ENCODE measurements at places on chromosomes 16 and 17.

DNA sequence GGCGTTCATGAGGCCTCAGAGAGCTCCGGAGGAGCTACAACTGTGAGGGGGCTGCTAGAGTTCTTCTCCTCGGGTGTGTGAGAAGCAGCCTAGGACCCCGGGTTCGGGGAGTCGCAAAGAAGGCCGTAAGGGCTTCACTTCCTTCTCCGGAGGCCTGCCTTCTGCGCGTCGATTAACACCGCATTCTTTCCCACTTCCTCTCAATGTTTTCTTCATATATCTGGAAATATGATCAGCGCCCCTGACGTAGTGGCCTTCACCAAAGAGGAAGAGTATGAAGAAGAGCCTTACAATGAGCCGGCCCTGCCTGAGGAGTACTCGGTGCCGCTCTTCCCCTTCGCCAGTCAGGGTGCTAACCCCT is 449 bp downstream of the SMCR8 start:
- DNase-seq = no peak

GRCh38 chr16:71637398-71637797 is 11.4 kb downstream of the MARVELD3 start:
- no peak for DNase-seq

- DNase-seq = no peak
Measured at GRCh38 chr17:951325-952132, 28.0 kb downstream of the NXN start.

DNA sequence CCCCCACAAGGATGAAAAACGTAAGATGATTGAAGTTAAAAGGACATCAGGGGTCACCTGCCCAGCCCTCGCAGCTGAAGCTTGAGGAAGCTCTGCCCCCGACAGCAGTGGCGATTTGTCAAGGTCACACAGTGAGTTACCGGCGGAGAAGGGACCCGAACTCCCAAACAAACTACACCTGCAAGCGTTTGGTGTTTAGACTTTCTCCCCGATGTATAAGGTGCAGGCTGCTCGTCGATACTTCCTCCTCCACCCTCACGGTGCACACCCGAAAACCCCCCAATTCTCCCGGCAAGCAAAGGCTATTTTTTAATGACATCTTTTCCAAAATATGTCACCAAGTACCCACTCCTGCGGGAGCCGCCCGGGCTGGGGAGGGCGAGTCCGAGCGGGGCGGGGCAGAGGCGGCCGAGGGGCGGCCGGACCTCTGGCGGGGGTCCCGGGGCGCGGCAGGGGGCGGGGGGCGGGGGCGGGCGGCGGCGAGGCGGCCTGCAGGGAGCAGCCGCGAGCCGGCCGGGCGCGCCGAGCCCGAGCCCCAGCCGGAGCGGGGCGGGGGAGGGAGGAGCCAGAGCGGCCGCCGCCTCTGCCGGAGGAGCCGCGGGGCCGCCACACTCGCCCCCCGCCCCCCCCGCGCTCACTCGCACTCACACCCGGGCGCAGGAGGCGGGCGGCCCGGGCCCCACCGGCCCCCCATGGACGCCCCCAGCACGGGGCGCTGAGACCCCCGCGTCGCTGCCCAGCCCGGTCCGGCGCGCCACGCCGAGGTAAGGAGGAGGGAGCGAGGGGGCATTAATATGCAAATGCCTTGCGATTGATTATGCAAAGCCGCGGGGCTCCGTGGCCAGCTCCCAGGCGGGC is at the start of gene THRA:
Gene THRA, plus strand, starts transcription at position 637 of the 858 bp plus-strand sequence. CDS start 11,524 bp downstream, outside the sequence.
- peak; percentile 38 for DNase-seq

GRCh38 chr17:67168496-67168895 is 76.5 kb downstream of the HELZ start:
- no peak for DNase-seq

DNA sequence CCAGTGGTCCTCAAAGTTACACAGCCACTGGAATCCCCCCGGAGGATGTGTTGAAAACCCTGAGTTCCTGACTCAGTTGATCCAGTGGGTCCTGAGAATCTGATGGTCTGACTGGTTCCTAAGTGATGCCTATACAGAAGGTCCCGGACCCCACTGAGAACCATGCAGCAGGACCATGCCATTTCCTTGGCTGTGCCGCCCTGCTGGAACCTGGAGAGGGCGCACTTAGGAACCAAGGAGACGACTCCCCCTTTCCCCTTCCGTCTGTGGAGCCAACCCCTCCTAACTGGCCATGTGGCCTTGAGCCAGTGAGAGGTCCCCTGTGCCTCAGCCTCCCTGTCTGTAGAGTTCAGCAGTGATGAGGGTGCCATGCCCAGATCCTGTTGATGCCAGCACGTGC is 22.0 kb downstream of the C16orf74 start:
- no peak for DNase-seq

DNA sequence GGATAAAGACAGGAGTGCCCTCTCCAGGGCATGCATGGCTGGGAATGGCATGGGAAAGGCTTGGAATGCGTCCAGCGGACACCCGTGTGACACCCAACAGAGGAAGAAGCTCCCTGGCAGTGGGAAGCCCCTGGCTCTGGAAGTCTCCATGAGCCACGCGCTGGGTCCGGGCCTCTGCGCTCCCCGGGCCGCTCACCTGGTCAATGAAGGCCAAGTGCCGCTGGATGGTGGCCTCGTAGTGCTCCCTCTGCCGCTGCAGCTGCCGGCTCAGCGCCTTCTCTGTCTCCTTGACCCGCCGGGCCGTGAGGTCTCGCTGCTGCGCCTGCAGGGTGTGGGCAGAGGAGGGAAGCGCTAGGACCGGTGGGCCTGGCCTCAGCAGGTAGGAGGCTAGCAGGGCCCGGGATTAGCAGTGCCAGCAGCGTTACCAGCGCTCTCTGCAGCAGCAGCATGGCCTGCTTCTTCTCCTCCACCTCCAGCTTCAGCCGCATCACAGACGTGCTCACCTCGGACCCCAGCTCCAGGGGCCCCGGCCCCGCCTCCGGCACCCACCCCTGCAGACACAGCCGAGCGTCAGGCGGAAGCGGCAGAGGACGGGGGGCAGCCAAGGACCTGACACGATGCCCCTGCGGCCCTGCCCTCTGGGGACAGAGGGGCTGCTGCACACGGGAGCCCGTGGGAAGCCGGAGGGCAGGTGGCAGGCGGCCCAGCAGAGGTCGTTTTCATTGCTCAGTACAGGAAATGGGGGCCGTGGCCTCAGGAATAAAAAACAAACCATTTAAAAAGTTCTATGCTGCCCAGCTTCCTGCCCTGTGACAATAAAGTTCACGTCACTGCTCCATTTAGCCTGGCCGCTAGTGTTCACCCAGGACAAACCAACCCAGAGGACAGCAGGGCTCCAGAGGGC is 26.0 kb downstream of the CEP131 start:
- DNase-seq = no peak

GRCh38 chr17:43576563-43577229 is 30.6 kb upstream of the ETV4 start:
- peak; percentile 17 for DNase-seq

GRCh38 chr16:56870276-56870888 is 5.4 kb downstream of the SLC12A3 start:
- DNase-seq = no peak

- DNase-seq = no peak
Measured at GRCh38 chr17:68036304-68037147, 991 bp downstream of the KPNA2 start.

DNA sequence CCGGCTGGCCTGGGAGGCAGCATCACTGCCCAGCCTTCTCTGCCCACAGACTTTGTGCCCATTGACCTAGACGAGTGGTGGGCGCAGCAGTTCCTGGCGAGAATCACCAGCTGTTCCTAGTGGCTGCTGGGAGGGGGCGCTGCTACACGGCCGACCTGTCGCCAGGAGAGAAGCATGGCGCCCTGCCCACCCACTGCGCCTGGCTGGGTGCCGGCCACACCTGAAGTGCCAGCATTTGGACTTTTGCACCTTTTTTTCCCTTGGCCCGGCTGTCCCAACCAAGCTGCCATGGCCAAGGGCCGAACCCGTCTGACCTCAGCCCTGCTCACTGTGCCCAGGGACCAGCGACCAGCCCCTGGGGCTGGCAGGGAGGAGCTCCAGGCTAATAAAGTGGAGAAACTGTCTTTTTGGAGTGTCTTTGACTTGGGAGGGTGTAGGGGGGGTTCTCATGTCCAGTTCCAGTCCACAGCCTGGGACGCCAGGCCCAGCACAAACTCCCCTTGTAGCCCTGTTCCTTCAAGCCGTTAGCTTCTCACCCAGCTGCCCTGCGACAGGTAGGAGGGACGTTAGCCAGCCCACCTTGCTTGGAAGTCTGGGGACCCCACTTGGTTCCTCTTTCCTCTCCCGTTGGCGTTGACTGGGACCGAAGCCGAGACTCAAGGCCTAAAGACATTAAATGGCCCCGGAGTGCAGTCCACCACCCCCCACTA is 939 bp upstream of the WDR90 start:
- no peak for DNase-seq

DNA sequence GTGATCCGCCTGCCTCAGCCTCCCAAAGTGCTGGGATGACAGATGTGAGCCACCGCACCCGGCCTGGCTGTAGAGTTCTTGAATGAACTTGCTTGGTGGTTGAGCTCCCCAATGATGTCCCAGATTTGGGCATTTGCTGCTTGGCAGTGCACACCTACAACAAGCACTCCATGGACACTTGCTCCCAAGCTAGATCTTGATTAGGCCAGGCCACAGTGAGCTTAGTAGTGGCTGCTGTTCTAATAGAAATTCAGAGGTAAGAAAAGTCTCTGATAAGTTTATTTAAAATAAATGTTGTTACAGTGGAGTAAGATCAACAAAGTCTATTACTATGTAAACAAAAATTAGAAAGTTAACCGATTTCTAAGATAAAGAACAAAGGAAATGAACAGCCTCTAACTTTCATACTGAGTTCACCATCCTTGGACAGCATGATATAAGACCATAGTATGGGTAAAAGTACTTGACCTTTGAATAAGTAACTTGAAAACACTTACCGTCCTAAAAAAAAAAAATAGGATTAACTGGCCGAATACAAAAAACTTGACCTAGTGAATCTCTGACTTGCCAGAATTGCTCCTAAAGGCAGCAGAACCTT is 951 bp downstream of the TMED6 start:
- DNase-seq = no peak

GRCh38 chr17:67376415-67376736 is 705 bp upstream of the PITPNC1 start:
- DNase-seq = no peak

- no peak for DNase-seq
Measured at GRCh38 chr16:83785455-83785854, 22.3 kb upstream of the HSBP1 start.

DNA sequence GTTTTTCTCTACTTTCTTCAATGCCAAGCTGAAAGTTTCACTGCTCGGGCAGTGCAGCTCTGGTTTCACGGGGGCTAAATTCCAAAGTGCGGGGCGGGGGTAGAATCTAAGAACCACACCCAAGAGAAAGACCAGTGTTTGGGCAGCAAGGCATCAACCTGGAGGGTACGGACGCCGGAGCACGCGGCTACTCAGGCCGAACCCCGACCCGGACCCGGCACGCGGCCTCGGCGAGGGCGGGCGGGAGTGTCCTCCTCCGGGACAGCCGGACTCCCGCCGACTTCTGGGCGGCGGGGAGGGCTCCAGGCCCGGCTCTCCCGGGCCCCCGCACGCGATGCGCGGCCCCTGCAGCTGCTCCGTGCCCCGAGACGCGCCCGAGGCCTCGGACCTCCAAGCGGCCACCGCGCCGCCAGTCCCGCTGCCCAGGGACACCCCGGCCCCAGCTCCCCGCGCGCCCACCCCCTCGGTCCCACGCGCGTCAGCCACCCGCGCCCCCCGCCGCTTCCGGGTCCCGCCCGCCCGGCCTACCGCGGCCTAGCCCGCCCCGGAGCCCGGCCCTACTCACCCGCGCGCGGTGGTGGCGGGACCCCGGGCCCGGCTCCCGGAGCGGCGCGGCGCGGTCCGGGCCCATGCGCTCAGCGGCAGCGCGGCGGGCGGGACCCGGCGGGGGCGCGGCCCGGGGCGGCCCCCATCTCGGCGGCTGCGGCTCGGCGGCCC is 561 bp downstream of the AXIN1 start:
- no peak for DNase-seq

All from stimulated activated CD8-positive, alpha-beta memory T cell treated with anti-CD3 and anti-CD28 coated beads, Interleukin-2, amount 100 ng/mL, for 1 hour (primary cell).